ENCODE measurements at places on chromosomes 16 and 17. TPM values are rescaled to one million over a fixed set of nuclear protein-coding genes. Genes with fewer than 3 reads are reported as not detected.

Gene GABARAP
- total RNA-seq, result 637 TPM

Gene HS3ST2
- not detected for total RNA-seq

Gene RHBDL1
- total RNA-seq, result 0.26 TPM

Gene HIC1
- 1.5 TPM for total RNA-seq

Gene OR3A2
- not detected for total RNA-seq

Gene KRT33A
- not detected for total RNA-seq

Gene TERB1
- 0.07 TPM for total RNA-seq

Gene PRSS27
- 1.8 TPM for total RNA-seq

Gene C17orf100
- 3.0 TPM for total RNA-seq

Gene ZDHHC1
- total RNA-seq, result 5.5 TPM

Gene RBFOX1
- not detected for total RNA-seq

Gene DOC2B
- 2.5 TPM for total RNA-seq

Gene KRT32
- not detected for total RNA-seq

Gene ARHGAP44
- 2.4 TPM for total RNA-seq

Gene MRPL38
- total RNA-seq, result 120 TPM

Gene CRHR1
- total RNA-seq, result 0.07 TPM

Gene ALOX12B
- total RNA-seq, result 1.6 TPM

Gene NPIPB8
- 0.39 TPM for total RNA-seq

Gene CBLN1
- total RNA-seq, result 0.26 TPM

Gene TXNDC11
- total RNA-seq, result 45.8 TPM

Gene NDRG4
- 22.3 TPM for total RNA-seq

Gene USP43
- total RNA-seq, result 3.5 TPM

Gene FOXL1
- 1.5 TPM for total RNA-seq

Gene DNAH2
- total RNA-seq, result 0.06 TPM

Gene GNG13
- not detected for total RNA-seq

Gene UNC45B
- not detected for total RNA-seq

Gene CRYBA1
- not detected for total RNA-seq
